ENCODE measurements at places on chromosomes 2 and 18.

DNA sequence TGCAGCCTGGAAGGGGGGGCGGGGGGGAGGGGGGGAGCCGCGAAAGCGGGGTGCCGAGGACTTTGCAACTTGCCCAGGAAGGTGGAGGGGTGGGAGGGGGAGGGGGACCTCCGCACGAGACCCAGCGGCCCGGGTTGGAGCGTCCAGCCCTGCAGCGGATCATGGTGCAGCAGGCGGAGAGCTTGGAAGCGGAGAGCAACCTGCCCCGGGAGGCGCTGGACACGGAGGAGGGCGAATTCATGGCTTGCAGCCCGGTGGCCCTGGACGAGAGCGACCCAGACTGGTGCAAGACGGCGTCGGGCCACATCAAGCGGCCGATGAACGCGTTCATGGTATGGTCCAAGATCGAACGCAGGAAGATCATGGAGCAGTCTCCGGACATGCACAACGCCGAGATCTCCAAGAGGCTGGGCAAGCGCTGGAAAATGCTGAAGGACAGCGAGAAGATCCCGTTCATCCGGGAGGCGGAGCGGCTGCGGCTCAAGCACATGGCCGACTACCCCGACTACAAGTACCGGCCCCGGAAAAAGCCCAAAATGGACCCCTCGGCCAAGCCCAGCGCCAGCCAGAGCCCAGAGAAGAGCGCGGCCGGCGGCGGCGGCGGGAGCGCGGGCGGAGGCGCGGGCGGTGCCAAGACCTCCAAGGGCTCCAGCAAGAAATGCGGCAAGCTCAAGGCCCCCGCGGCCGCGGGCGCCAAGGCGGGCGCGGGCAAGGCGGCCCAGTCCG is 540 bp downstream of the SOX11 start:
- DNase-seq: no peak

GRCh38 chr2:45031028-45031427 is 21.8 kb upstream of the SIX2 start:
- DNase-seq: no peak

DNA sequence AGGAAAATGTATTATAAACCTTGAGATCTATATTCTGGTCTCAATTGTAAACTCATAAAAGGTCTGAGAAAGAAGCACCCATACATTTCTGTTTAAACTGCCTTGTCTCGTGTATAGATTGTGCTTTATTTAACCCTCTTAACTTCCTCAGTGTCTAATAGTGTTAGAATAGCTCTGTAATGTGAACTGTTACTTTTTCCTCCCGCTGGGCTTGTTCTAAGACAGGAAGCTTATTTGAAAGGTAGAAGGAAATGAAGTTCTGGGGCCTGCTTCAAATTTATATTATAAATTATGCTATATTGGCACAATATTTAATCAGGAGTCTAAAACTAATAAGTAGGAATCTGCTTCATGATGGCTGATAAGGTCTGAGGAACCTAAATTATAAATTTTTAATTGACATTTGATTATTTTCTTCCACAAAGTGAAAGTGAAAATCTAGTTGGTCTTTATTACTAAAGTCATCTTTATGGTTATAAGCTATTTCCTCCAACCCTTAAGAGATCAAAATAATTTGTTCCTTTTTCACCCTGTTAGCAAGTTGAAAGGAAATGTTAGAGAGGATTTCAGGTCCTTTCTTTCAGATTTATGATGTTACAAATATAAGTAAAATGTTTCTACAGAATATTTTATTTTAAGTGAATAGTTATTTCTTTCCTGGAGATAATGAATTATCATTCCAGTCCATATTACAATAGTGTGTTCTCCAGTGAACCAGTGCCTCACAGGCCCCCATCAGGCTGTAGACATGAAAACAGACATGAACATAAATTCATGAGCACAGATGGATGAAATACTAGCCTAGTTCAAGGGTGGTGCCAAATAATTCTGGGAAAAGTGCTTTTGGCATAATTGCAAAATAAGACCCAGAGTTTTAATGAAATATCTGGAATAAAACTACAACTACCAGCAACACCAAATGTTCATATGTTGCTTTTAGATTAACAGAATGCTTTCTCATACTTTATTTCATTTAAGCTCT is 7.9 kb downstream of the MFSD6 start:
- DNase-seq: no peak

DNA sequence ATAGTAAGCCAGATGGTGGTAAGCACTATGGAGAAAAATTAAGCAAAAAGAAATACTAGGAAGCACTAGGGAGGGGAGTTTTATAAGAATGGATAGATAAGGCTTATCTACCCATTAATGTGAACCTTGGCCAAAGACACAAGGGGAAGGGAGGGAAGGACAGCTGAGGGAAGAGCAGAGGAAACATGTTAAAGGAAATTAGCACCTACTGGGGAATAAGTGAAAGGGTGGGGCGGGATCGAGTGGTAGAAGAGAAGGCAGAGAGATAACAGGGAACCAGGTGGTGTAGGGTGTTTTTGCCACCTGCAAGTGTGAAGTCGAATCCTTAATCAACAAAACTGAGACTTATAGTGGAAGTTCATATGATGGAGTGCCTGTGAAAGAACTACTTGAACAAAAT is 1.7 kb downstream of the UNC80 start:
- no peak for DNase-seq

GRCh38 chr2:174486563-174487107 is at the start of gene GPR155:
Gene GPR155, minus strand, starts transcription at chr2:174487029. Its CDS starts 5,073 bp downstream, at chr2:174481956.
- peak; percentile 13 for DNase-seq

DNA sequence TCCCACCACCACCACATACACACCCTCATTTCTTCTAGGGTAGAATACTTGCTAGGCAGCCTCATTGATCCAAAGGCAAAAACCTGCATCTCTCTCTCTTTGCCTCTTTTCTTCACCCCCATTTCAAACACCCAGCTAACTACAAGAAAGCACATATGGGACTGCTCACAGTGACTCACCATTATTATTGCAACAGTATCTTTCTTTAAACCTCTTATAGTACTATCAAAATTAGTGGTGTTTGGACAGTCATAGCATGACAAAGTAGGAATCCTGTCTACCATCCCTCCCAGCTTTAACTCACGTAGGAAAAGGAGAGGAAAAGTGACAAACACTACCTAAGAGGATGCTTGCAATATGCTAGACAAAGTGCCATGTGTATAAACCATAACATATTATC is 422.5 kb upstream of the CRIM1 start:
- no peak for DNase-seq

Data from fibroblast of mammary gland (primary cell).